Sigmoid colon (tissue), 7 donors: ENCODE measurements at places on chromosomes 2 and 18. TPM values are rescaled to one million over a fixed set of nuclear protein-coding genes. Genes with fewer than 3 reads are reported as not detected.
A peak's percentile ranks its signal among the peaks of the same experiment; 100 is the strongest.

Gene ITPRIPL1
- not detected for total RNA-seq

Gene PSTPIP2
- total RNA-seq: 13.0 TPM

Gene FSHR
- not detected for total RNA-seq

Gene TUBA3D
- total RNA-seq: not detected

DNA sequence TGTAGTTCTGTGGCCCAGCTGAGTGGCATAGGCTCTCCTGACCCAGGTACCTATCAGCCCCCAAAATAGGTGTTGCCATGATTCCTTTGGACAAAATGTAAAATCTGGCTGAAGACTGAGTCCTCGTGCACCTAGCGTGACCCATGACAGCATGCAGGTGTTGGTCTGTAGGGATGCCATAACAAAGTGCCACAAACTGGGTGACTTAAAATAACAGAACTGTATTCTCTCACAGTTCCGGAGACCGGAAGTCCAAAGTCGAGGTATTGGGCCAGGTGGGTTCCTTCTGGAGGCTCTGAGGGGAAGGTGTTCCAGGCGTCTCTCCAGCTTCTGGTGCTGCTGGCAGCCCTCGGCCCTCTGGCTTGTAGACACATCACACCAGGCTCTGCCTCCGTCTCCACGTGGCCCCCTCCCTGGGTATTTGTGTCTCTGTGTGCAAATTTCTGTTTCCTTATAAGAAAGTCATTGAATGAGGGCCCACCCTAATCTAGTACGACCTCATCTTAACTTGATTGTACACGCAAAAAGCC, 34.5 kb downstream of the LRRFIP1 start:
- no peaks in the 10 kb centered on the region for H3K36me3 ChIP-seq
- no peak overlapping the region for H3K4me3 ChIP-seq
- peaks cover 33% of the 10 kb centered on the region for H3K4me1 ChIP-seq
- H3K27me3 ChIP-seq: no peaks in the 10 kb centered on the region

DNA sequence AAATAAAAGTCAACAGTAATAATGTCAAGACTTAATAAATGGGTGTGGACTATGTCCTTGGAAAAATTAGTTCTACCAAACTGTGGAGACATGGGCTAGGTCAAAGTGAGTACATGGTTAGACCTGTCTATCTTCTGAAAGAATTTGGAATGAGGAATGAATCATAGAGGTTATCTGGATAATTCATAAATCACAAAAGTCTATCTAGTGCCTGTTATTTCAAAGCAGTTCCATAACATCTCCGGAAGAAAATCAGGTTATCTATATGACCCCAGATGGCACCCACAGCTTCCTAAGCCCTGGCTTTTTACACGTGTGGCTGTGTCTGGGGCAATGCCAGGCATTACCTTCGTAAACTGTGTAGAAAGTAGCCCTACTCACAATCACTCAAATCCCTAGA, 272.0 kb downstream of the ETAA1 start:
- no peak for DNase-seq
- H3K36me3 ChIP-seq: no peaks in the 10 kb centered on the region
- no peak overlapping the region for H3K27ac ChIP-seq
- H3K4me3 ChIP-seq: no peak overlapping the region
- peaks cover 25% of the 10 kb centered on the region for H3K4me1 ChIP-seq

DNA sequence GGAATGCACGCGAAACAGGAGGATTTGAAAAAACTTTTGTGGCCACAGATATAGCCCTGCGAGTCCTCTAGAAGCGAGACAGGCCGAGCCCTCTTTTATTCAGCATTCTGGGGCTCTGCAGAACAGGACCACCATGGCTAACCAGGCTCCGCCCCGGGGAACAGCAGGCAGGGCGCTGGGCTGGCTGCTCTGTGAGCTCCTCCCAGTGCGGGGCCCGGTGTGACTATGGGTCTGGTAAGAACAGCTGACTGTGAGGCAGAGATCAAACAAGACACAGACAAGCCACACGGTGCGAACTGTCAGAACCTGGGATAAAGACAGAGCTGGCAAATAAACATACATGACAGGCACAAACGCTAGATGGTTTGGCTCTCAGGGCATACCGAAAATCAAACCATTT, 15.5 kb downstream of the PXDN start:
- no peak overlapping the region for H3K4me3 ChIP-seq
- H3K27me3 ChIP-seq: no peaks in the 10 kb centered on the region
- H3K27ac ChIP-seq: peak overlapping the region; percentile 99
- H3K4me1 ChIP-seq: no peaks in the 10 kb centered on the region
- peak; percentile 91 for DNase-seq

DNA sequence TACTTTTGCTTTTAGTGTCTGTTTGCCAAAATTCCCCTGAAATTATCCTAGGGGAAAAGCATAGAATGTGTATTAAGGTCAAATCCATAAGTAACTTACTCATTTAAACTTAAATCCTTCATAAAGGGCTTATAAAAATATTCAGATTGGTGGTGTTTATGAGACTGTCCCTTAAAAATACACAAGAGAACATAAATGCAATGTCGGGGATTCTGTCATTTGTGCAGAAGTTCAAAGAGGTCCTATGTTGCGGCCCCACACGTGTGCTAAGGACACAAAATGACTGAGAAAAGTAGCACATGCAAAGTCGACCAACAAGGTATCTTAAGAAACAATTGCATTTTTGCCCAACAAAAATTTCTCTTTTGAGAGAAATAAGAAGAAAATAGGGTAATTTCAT, 225.1 kb downstream of the PIEZO2 start:
- H3K27ac ChIP-seq: no peak overlapping the region
- H3K27me3 ChIP-seq: no peaks in the 10 kb centered on the region
- no peak overlapping the region for H3K4me3 ChIP-seq
- H3K36me3 ChIP-seq: no peaks in the 10 kb centered on the region
- H3K4me1 ChIP-seq: peaks cover 22% of the 10 kb centered on the region
- DNase-seq: no peak

DNA sequence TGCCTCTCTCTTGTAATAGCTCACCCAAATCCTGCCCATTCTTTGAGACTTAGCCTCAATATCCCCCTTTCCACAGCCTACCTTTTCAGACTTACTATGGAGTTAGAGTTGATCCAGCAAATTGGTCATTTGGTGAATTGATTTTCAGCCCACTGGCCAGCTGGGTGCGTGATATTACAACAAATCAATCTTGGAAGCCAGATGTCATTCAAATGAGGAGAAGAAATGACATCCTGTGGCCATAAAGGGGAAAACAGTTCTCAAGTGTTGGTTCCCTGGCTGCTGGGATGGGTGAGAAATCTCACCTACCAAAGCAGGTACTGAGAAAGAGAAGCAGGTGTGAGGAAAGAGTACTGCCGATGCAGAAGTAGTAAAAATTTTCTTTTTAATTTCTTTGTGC, 36.7 kb upstream of the FOXI3 start:
- no peak for DNase-seq
- H3K27ac ChIP-seq: no peak overlapping the region
- no peaks in the 10 kb centered on the region for H3K27me3 ChIP-seq
- H3K4me1 ChIP-seq: no peaks in the 10 kb centered on the region

DNA sequence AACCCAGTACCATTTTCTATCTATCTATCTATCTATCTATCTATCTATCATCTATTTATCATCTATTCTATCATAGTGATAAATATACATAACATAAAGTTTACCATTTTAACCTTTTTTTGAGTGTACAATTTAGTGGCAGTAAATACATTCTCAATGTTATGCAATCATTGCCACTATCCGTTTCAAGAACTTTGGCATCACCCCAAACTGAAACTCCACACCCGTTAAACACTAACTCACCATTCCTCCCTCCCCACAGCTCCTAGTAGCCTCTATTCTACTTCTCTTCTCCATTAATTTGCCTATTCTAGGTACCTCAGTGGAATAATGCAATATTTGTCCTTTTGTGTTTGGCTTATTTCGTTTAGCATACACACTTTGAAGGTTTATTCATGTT, 82.5 kb upstream of the KCNE4 start:
- no peak for DNase-seq
- no peaks in the 10 kb centered on the region for H3K27me3 ChIP-seq
- no peak overlapping the region for H3K4me3 ChIP-seq
- no peak overlapping the region for H3K27ac ChIP-seq
- H3K36me3 ChIP-seq: no peaks in the 10 kb centered on the region
- no peaks in the 10 kb centered on the region for H3K4me1 ChIP-seq

DNA sequence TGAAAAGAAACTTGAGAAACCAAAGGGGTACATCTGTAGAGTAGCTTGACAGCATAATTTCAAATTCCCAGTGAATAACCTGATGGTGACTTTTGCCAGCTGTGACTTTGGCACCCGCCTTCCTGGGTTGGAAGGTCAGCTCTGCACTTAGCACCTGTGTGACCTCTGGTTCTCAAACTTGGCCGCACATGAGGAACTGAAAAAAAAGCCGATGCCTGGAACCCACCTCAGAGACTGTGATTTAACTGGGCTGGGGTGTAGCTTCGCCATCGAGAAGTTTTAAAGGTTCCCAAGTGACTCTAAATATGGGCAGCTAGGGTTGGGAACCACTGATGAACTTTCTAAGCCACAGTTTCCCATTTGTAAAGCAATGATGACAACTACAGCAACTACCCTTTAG, 6.5 kb downstream of the EFEMP1 start:
- H3K36me3 ChIP-seq: no peaks in the 10 kb centered on the region
- H3K27me3 ChIP-seq: no peaks in the 10 kb centered on the region
- H3K4me3 ChIP-seq: no peak overlapping the region
- no peak overlapping the region for H3K27ac ChIP-seq
